CD4-positive, alpha-beta T cell (primary cell): ENCODE measurements at places on chromosomes 1 and 21.

DNA sequence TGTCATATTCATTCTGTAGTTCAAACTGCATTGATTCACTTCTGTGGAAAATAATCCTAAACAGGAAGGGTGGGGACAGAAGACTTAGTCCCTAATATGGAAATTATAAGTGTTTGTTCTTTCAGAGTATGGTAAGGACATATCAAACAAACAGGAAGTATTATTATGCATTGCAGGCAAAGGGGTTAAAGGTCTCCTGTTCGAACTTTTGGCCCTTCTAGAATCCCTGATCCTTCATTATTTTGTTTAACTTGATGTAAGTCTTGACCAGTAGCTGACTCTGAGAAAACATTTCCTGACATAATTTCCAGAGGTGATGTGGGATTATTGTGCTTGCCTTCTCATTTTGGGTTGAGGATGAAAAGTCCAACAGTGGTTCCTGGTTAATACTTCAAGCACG is 215.4 kb upstream of the ADGRL2 start:
- no peak overlapping the region for H3K27ac ChIP-seq
- H3K4me3 ChIP-seq: no peak overlapping the region
- H3K4me1 ChIP-seq: no peaks in the 10 kb centered on the region

DNA sequence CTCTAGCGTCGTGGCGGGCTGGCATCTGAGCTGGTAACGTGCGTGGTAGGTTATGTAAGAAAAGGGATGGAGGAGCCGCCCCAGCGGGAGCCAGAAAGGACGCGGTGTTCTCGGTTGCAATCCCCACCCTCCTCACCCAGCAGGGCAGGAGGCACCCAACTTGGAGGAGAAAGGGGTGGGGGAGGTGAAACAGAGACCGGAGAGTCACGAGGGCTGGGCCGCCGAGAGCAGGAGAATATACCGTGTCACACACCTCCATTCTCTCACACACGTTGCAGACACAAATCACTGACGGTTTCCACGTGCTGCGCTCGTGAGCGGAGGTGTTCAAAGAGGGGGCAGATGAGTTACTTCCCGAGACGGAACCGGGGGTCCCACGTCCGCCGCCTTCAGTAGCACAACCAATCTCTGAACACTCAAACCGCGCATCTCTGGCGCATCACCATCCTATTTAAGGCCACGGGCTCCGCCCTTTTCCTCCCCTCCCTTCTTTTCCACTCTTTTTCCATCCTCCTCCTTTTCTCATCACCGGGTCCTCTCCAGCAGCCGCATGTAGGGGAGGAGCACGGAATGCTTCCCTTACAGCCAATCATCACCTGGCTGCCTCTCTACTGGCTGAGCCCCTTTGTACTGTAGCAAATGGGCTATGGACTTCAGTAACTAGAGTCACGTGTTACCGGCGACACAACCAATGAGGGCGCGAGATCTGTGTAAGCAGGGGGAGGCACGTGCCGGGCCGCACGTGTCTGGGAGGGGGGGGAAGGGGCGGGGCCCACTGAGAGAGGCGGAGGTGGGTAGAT is at the start of gene CIART:
Gene CIART (plus strand): TSS at position 797 of the 800 bp plus-strand sequence. CDS start 714 bp downstream, outside the sequence.
- peak within 1 kb of the TSS; percentile 49 for H3K27ac ChIP-seq
- H3K36me3 ChIP-seq: no peaks in the 10 kb centered on the region
- peak; percentile 65 for DNase-seq
- H3K27me3 ChIP-seq: no peaks in the 10 kb centered on the region

- H3K27me3 ChIP-seq: no peaks in the 10 kb centered on the region
- no peak overlapping the region for H3K27ac ChIP-seq
- H3K4me3 ChIP-seq: no peak overlapping the region
- H3K4me1 ChIP-seq: no peaks in the 10 kb centered on the region
- no peak for DNase-seq
Measured at GRCh38 chr1:117682372-117682771, 76.5 kb downstream of the TENT5C start.

GRCh38 chr1:91752324-91752723 is 133.6 kb downstream of the TGFBR3 start:
- peaks cover 3% of the 10 kb centered on the region for H3K36me3 ChIP-seq
- no peaks in the 10 kb centered on the region for H3K27me3 ChIP-seq
- DNase-seq: no peak
- H3K4me1 ChIP-seq: peaks cover 6% of the 10 kb centered on the region
- no peak overlapping the region for H3K27ac ChIP-seq

DNA sequence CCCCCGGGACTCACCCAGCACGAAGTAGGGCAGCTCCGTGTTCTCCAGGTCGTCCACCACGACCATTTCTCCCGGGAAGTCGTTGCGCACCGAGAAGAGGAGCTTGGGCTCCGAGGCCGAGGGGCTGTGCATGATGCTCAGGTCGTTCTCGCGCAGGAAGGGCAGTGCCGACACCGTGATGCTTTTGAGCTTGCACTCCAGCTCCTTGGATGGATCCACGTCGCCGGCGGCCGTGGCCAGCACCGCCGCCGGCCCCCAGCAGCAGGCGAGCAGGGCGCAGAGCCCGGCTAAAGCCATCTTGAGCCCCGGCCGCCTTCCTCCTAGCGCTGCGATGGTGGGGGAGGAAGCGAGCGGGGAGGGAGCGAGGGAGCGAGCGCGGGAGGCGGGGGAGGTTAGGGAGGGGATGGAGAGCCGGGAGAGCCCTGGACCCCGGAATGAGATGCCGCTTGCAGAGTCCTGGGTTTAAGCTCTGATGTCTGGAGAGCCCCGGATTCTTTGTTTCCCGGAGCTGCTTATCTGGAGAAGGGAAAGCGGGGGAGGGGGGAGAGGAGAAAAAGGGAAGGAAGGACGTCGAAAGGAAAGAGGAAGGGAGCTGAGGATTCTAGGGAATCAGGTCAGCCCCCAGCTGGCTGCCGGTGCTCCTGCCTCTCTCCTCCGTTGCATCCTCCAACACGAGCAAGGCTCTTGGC is at the start of gene ASTN1:
Gene ASTN1 (minus strand): TSS at position 333 of the 689 bp plus-strand sequence. CDS start 36 bp downstream, at position 297.
- no peak within 1 kb of the TSS for H3K4me3 ChIP-seq
- no peaks in the 10 kb centered on the region for H3K4me1 ChIP-seq
- H3K27me3 ChIP-seq: peaks cover 13% of the 10 kb centered on the region

DNA sequence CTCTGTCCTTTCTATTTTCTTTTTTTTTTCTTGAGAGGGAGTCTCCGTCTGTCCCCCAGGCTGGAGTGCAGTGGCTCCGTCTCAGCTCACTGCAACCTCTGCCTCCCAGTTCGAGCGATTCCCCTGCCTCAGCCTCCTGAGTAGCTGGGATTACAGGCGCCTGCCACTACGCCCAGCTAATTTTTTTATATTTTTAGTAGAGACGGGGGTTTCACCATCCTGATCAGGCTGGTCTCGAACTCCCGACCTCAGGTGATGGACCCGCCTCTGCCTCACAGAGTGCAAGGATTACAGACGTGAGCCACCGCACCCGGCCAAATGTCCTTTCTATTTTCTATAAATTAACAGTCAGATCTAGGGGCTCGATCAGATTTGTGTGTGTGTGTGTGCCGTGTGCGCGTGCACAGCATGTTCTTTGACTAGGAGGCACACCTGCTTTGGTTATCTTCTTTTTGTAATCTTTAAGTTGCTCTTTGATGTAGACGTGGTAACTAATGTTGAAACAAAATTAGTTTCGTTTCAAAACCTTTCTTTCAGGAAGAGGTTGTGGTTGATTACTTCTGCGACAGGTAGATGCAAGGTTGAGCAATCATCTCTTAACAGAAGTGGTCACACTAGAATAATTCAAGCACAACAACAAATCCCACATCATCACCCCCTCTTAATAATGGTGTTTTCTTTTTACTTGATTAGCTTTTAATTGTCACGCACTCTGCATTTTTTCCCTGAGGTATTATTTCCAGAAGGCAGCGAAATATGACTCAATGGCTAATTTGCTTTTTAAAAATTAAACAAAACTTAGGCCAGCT is 779 bp upstream of the DEGS1 start:
- H3K4me3 ChIP-seq: peak overlapping the region; percentile 92
- peak overlapping the region; percentile 93 for H3K27ac ChIP-seq
- no peaks in the 10 kb centered on the region for H3K27me3 ChIP-seq
- H3K4me1 ChIP-seq: peaks cover 45% of the 10 kb centered on the region

DNA sequence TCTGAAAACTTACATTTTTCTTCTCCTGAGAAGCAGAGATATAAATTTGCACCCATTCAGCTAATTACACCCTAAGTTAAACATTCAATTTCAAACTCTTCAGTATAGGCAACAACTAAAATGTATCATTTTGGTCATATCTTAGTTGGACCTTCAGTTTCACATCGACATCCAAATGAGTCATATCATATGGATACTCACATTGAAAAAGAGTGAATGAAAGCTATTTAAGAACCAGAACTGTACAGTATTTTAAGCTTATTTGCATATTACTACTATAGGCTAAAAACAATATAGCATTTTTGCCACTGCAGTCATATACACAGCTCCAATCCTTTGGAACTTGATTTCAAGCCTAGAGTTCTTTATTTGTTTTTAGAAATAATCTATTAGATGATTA is 33.6 kb downstream of the USP25 start:
- no peak overlapping the region for H3K27ac ChIP-seq
- H3K4me3 ChIP-seq: no peak overlapping the region
- no peak for DNase-seq

- no peaks in the 10 kb centered on the region for H3K4me1 ChIP-seq
- no peaks in the 10 kb centered on the region for H3K27me3 ChIP-seq
- H3K4me3 ChIP-seq: no peak overlapping the region
- no peak overlapping the region for H3K27ac ChIP-seq
- no peaks in the 10 kb centered on the region for H3K36me3 ChIP-seq
- DNase-seq: no peak
Measured at GRCh38 chr21:44269090-44269489, 7.4 kb upstream of the DNMT3L start.

DNA sequence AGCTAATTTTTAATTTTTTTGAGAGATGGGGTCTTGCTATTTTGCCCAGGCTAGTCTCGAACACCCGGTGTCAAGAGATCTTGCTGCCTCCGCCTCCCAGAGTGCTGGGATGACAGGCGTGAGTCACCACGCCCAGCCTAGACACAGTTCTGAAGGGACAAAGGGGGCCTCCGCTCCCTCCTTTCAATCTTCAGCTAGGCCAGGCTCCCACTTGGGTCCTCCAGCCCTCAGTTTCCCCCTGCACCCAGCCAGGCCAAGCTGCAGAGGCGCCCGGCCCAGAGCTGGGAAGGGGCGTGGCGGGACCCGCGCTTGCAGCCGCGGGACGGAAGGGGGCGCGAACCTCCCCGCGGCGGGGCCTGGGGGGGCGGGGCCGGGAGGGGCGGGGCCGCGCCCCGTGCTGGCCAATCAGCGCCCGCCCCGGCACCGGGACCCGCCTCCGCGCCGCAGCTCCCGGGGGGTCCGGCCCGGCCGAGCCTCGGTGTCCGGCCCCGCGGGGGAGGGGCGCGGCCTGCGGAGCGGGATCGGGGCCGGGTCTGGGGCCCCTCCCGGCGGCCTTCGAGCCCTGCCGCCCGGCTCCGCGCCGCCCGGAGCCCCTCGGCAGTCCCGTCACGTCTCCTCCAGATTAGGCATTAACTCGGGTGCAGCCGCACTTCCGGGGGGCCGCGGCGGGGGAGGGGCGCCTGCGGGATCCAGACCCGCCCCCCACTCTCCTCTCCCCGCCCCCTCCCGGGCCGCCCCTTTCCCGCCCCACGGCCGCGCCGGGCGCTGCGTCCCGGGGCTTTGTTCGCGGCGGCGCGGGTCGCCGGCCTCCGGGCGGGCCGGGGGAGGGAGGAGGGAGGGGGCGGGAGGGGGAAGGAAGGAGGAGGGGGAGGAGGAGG is 559 bp upstream of the AGRN start:
- peaks cover 40% of the 10 kb centered on the region for H3K4me1 ChIP-seq
- peak; percentile 77 for DNase-seq
- H3K27me3 ChIP-seq: no peaks in the 10 kb centered on the region
- H3K27ac ChIP-seq: no peak overlapping the region
- H3K36me3 ChIP-seq: no peaks in the 10 kb centered on the region

DNA sequence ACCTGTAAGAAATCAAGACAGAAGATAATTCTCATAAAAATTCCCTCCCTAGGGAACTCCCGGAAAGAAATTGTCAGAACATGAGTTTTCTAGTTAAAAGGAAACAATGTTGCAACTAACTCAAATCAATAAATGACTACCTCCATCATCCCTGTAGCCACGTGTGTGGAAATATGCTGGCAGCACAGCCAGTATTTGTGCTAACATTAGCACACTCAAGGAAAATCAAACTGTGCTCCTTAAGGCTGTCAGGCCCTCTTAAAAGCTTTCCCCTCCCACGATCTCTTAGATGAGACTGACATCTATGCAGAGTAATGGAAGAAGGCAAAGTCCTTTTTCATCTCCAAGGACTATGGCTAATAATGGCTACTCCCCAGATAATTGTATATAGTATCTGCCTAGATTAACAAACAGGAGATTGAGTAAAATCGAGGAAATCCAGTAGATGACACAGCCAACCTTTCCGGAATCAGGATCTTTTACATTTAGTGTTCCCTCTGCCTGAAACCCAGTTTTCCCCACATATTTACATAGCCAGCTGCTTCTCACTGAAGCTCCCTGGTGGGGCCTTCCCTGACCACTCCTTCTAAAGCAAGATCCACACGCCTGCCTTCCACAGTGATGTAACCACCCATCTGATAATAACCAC is 50.9 kb upstream of the NR5A2 start:
- H3K4me3 ChIP-seq: no peak overlapping the region
- H3K4me1 ChIP-seq: no peaks in the 10 kb centered on the region
- H3K36me3 ChIP-seq: no peaks in the 10 kb centered on the region
- no peaks in the 10 kb centered on the region for H3K27me3 ChIP-seq
- H3K27ac ChIP-seq: no peak overlapping the region

- peak overlapping the region; percentile 73 for H3K4me3 ChIP-seq
- H3K27ac ChIP-seq: peak overlapping the region; percentile 86
- no peak for DNase-seq
- H3K4me1 ChIP-seq: peaks cover 40% of the 10 kb centered on the region
- H3K36me3 ChIP-seq: peaks cover 2% of the 10 kb centered on the region
Measured at GRCh38 chr1:160713161-160713560, 1.5 kb upstream of the CD48 start.

- no peak for DNase-seq
- H3K27ac ChIP-seq: no peak overlapping the region
- H3K27me3 ChIP-seq: no peaks in the 10 kb centered on the region
- H3K4me3 ChIP-seq: no peak overlapping the region
- H3K36me3 ChIP-seq: peaks cover 10% of the 10 kb centered on the region
Measured at GRCh38 chr1:151221616-151222015, 23.3 kb downstream of the PIP5K1A start.

GRCh38 chr1:97565886-97566285 is 354.9 kb downstream of the DPYD start:
- DNase-seq: no peak
- H3K27me3 ChIP-seq: no peaks in the 10 kb centered on the region
- H3K4me1 ChIP-seq: no peaks in the 10 kb centered on the region
- no peak overlapping the region for H3K27ac ChIP-seq
- peaks cover 6% of the 10 kb centered on the region for H3K36me3 ChIP-seq

DNA sequence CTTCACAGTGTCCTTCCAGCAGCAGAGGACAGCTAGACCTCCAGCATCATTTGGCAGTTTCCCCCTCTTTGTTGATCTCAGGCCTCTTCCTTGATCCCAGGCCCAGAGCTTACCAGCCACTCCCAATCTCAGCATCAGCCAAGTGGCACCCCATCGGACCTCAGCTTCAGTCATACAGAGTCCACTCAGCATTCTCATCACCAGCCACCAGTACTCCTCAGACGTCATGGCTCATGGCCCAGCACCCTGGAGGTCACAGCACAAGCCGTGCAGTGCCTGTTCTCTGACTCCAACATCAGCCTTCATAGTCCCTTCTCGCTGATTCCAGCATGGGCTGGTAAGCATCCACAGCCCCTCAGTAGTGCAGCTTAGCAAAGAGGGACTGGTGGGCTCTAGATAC is 487.6 kb upstream of the DAB1 start:
- no peak overlapping the region for H3K27ac ChIP-seq
- no peaks in the 10 kb centered on the region for H3K27me3 ChIP-seq
- no peaks in the 10 kb centered on the region for H3K4me1 ChIP-seq
- no peaks in the 10 kb centered on the region for H3K36me3 ChIP-seq
- DNase-seq: no peak
